ENCODE measurements at places on chromosomes 7 and 10.

GRCh38 chr7:114242992-114243507 lies 171.6 kb upstream of the FOXP2 start:
- H3K27me3 ChIP-seq, result no peaks in the 10 kb centered on the region
- H3K36me3 ChIP-seq, result no peaks in the 10 kb centered on the region
- no peaks in the 10 kb centered on the region for H3K4me1 ChIP-seq
- no peak overlapping the region for H3K27ac ChIP-seq
- no peak for DNase-seq
- no peak overlapping the region for H3K4me3 ChIP-seq

DNA sequence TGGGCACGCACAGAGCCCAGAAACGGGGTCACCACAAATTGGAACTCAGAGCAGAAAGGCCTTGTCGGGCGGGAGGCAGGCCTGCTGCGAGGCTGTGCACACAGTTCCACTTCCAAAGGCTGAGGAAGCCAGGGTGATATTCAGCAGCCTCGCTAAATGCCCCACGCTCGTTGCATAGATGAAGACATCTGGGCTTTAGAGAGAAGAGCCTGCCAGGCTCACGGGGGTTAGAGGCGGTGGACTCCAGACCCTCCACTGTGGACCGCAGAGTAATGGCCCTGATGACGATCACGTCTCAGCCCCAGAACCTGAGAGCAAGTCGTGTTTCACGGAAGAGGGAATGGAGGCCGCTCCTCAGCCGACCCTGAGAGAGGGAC lies 104.2 kb downstream of the DNAJB6 start:
- H3K36me3 ChIP-seq, result no peaks in the 10 kb centered on the region
- H3K27me3 ChIP-seq, result no peaks in the 10 kb centered on the region
- DNase-seq, result no peak
- no peak overlapping the region for H3K27ac ChIP-seq
- H3K4me3 ChIP-seq, result no peak overlapping the region

- H3K4me3 ChIP-seq, result no peak overlapping the region
- peak overlapping the region; percentile 49 for H3K27ac ChIP-seq
- H3K27me3 ChIP-seq, result no peaks in the 10 kb centered on the region
- DNase-seq, result no peak
Measured at GRCh38 chr10:76403912-76404311, 972.5 kb downstream of the LRMDA start.

GRCh38 chr7:150744041-150744656 lies 6.9 kb downstream of the GIMAP5 start:
- H3K4me3 ChIP-seq, result no peak overlapping the region
- peaks cover 12% of the 10 kb centered on the region for H3K4me1 ChIP-seq
- no peaks in the 10 kb centered on the region for H3K27me3 ChIP-seq
- H3K36me3 ChIP-seq, result no peaks in the 10 kb centered on the region

DNA sequence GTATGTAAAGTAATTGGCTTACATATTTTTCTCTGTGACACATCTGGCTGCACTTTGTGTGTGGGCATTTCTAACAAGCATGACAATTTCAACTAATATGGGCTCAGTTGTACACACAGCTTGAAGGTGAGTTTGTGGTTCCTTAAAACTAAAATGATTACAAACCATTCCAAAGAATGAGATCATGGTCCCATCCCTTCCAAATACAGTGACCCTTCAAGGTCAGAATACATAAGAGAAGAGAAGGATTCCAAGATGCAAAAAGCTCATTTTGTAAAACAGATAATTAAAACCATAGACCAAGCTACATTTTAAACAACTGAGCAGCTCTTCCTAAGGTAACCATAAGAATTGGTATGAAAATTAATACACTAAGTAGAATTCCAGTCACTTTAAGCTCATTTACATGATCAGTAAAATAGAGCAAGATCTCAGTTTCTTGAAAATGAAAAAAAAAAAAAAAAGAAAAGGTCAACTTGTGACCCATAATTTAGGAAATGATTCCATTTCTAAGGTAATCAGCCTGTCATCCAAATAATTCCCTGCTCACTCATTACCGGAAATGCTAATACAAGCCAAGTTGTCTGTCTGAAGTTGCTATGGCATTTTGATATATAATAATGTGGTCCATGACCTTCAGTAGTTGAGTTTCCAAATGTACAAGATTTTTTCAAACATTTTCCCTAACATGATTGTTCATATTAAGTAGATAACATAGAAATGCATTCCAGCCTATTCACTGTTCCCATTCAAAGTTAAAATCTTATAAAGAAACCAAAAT lies 688.5 kb downstream of the PARD3 start:
- H3K27me3 ChIP-seq, result no peaks in the 10 kb centered on the region
- DNase-seq, result no peak
- no peak overlapping the region for H3K4me3 ChIP-seq
- no peaks in the 10 kb centered on the region for H3K36me3 ChIP-seq
- peaks cover 5% of the 10 kb centered on the region for H3K4me1 ChIP-seq

DNA sequence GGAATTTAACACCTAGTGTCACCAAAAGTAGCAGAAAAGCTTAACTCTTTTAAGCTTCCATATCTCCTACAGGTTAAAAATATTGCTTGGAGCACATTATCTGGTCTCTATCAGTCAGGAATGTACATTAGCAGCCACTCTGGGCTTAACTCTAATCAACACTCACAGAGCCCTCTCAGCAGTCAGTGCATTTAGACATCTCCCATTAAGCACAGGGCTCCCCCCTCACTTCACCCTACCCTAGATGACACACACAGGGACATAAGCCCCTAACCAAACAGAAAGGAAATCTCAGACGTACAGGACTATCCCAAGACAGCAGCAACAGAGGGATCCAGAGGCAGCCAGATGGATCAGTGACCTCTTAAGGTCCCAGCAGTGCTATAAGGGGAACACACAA lies 26.4 kb downstream of the FBXW4 start:
- H3K4me3 ChIP-seq, result no peak overlapping the region
- H3K36me3 ChIP-seq, result peaks cover 33% of the 10 kb centered on the region
- H3K27ac ChIP-seq, result no peak overlapping the region
- no peak for DNase-seq

GRCh38 chr10:33749790-33750189 lies 415.3 kb upstream of the NRP1 start:
- H3K4me1 ChIP-seq, result no peaks in the 10 kb centered on the region
- no peaks in the 10 kb centered on the region for H3K27me3 ChIP-seq
- H3K36me3 ChIP-seq, result no peaks in the 10 kb centered on the region

DNA sequence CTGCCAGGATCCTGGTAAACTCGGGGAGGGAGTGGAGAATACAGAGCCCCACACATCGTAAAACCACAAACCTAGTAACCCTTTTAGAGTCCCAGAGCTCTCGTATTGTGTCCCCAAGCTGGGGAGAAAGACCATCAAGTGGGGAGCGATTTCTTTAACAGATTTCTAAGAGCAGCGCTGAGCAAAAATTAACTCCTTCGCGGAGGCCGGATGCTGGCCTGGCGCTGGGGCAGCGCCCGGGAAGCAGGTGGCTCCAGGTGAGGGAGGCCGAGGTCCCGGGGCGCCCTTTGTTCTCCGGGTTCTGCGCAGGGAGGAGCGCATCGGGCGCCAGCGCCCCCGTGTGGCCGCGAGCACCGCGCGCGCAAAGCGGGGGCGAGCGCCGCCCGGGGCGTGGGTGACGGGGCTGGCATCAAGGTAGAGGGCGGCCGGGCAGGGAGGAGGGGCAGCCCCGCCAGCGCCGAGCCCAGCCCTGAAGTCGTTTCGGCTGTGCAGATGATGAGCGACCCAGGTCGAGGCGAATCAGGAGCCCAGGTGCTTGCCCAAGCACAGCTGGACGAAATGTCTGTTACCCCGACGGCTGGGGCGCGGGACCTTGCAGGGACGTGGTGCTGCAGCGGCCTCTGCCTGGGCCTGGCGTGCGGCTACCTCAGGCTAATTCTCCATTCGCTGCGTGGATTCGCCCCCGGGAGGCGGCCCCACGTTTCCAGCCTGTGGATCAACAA lies 10.4 kb upstream of the FGFR2 start:
- H3K27ac ChIP-seq, result no peak overlapping the region
- no peak overlapping the region for H3K4me3 ChIP-seq
- H3K27me3 ChIP-seq, result no peaks in the 10 kb centered on the region
- no peak for DNase-seq
- H3K36me3 ChIP-seq, result no peaks in the 10 kb centered on the region
- no peaks in the 10 kb centered on the region for H3K4me1 ChIP-seq

DNA sequence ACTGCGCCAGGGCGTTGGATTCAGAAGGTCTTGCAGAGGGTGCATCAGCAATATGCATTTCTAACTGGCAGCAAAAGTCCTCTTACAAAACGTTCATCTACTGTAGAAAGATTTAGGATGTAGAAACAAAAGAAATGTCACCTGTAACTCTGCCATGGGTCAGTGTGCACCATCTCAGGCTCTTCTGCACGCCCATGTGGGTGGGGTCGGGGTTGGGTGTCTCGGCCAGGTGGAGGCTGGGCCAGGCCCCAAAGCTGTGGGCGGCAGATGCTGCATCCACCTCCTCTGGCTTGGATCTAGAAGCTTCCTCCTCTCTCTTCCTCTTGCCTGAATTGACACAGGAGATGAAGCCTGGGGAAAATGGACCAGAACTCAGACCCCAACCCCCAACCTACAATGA lies 111.3 kb upstream of the PPP2R2D start:
- H3K4me3 ChIP-seq, result no peak overlapping the region
- H3K4me1 ChIP-seq, result no peaks in the 10 kb centered on the region
- DNase-seq, result no peak
- no peaks in the 10 kb centered on the region for H3K27me3 ChIP-seq
- H3K36me3 ChIP-seq, result no peaks in the 10 kb centered on the region

DNA sequence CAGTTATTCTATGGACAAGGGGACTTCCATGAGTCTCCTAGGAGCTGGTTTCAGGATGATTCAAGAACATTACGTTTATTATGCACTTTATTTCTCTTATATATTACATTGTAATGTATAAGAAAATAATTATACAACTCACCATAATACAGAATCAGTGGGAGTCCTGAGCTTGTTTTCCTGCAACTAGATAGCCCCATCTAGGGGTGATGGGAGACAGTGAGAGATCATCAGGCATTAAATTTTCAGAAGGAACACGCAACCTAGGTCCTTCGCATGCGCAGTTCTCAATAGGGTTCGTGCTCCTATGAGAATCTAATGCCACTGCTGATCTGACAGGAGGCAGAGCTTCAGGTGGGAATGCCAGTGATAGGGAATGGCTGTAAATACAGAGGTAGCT lies 137.9 kb downstream of the ANKRD30A start:
- no peak overlapping the region for H3K4me3 ChIP-seq
- H3K36me3 ChIP-seq, result no peaks in the 10 kb centered on the region
- no peak overlapping the region for H3K27ac ChIP-seq
- no peaks in the 10 kb centered on the region for H3K4me1 ChIP-seq
- no peaks in the 10 kb centered on the region for H3K27me3 ChIP-seq

DNA sequence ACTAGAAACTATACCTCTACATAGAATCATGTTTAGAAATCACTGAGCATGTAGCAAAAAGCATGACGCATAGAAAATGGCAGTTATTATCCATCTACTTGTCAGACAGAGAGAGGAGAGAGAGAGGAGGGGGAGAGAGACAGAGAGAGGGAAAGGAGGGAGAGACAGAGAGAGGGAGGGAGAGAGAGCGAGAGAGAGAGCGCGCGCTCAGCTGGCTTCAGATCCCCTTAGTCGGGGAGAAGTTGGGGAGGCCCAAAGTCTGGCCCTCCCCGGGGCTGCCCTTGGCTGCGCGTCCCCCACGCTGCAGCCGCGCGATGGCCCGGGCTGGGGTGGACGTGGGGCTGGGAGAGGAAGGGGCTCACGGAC lies 37.0 kb downstream of the CNPY1 start:
- H3K36me3 ChIP-seq, result no peaks in the 10 kb centered on the region
- no peak overlapping the region for H3K27ac ChIP-seq
- peaks cover 89% of the 10 kb centered on the region for H3K27me3 ChIP-seq
- peak overlapping the region; percentile 11 for H3K4me3 ChIP-seq
- H3K4me1 ChIP-seq, result no peaks in the 10 kb centered on the region
- DNase-seq, result no peak

Data from tibial nerve (tissue), 4 donors.